ENCODE measurements at places on chromosomes 3 and 15.

DNA sequence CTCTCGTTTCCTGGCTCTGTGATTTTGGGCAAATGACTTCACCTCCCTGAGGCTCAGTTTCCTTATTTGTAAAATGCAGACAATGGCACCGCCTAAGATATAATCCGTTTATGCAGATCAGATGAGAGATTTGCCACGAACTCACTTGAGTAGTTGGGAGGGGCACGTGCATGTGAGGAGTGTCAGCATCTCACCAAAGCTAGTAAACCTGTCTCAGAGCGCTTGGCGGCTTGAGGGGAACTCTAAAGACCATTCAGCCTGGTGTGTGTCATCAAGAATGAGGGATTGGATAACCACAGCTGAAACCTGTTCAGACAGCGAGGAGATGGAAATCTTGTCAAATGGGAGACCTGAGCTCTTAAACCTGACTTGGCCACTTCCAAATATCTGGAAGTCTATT is 48.7 kb downstream of the BDH1 start:
- DNase-seq = no peak

- DNase-seq = no peak
Observed at GRCh38 chr3:189307963-189308362, 136.2 kb downstream of the TPRG1 start.

DNA sequence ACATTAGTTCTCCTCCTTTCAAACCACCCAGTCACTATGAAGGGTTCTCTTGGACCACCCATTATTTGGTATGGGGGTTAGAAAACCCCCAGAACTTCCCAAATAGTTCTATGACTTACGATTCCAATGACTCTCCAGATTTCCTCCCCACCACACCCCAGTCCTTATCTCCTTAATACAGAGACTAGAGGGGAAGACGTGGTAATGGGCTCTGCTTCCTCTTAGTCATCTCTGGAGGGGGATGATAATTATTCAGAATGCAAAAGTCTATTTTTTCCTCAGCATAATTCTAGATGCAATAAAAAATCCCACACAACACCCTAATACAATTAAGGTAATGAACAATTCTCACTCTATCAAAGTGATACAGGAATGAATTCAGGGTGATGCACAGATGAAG is 48.9 kb upstream of the CFAP161 start:
- DNase-seq = no peak

DNA sequence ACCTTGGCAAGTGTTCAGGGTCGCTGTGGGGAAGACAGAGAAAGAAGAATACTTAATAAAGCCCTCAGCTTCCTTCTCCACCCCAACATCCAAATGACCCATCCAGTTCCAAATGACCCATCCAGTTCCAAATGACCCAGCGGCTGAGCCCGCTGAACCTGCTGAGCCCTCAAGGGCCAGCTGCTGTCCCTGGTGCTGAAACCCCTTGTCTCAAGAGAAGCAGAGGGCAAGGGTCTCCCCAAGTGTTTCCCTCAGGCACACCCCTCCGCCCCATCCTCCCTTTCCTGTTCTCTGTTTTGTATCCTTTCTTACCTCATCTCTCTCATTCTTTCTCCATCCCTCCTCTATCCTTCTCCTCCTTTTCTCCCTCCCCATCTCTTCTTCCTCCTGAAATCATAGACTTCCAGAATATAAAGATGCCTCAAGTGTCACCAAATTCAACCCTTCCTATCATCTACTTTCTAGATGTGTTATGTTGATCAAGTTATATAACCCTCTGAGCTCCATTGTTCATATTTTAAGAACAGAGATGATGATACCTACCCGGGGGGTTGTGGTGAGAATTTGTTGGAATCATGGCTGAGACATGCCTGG is 29.0 kb downstream of the CCDC33 start:
- no peak for DNase-seq

- no peak for DNase-seq
Observed at GRCh38 chr3:40679290-40679689, 154.5 kb downstream of the ZNF621 start.

DNA sequence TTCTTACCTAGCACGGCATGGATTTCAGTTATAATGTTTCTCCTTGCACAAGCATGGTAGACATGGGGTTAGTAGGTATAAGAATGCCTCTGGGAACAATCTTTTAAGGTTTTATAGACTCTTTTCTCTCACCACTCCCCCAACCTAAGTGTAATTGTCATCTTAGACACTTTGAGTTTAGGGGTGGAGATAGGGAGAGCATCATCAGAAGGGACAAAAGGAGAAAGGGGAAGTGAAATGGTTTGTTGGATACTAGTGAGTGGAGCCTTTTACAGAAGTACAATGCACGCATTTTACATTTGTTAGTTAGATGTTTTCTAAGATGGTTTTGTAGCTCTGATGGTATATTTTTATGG is 189.2 kb downstream of the TP63 start:
- no peak for DNase-seq

Measured in NCI-H2029 treated with DMSO at 0.1 percent for 48 hours (cell line).